Stomach (tissue), 19 donors: ENCODE measurements at places on chromosomes 16 and 17.
A peak's percentile ranks its signal among the peaks of the same experiment; 100 is the strongest.

DNA sequence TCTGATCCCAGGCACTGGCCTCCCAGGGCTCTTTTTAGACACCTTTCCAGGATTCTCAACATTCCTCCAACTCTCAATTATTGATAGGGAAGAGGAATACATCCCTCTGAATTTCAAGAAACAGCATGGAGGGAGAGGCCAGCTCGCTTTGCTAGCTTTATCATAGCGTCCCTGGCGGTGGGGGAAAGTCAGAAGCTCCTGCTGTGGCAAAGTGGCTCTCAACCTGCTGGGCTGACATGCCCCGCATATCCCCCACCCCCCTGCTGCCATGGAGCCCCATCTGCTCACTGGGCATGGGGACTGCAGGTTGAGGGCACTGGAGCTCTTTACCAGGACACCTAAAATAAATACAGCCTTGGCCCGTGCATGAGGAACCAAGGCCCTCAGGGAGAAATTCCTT, 140.3 kb downstream of the SLC39A11 start:
- no peak for DNase-seq

DNA sequence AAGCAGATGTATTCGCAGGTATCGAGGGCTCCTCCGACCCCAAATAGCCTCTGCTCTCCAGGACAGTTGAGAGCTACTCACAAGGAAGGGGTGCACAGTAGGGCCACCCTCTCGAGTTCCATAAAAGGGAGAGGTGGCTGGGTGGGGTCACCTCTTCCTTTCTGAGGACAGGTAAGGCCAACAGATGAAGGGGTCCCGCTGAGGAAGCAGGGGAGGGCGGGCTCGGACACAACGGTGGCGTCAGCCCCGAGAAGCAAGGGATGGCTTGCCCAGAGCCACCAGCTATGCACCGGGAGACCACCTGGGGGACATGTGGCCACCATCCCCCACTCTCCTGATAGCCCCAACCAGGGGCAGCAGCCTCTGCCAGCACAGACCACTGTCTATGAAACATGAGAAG, 15.1 kb upstream of the CYTH1 start:
- no peak for DNase-seq

DNA sequence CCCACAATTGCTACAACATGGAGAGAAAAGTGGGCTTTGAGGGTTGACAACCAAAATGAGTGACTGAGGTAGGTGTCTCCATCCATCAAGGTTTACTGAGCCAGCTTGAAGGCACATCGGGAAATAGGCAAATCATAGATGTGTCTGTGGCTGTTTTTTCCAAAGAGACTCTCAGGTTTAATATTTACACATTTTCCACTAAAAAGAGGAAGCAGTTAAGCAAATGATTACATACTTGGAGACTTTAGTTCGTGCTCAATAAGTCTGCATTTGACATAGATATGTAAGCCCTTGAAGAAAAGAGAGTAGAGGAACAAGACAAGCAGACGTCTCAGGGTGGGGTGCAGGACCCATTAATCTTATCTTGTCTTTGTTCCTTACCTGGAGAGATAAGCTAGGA, 148.9 kb upstream of the COX10 start:
- no peak for DNase-seq

DNA sequence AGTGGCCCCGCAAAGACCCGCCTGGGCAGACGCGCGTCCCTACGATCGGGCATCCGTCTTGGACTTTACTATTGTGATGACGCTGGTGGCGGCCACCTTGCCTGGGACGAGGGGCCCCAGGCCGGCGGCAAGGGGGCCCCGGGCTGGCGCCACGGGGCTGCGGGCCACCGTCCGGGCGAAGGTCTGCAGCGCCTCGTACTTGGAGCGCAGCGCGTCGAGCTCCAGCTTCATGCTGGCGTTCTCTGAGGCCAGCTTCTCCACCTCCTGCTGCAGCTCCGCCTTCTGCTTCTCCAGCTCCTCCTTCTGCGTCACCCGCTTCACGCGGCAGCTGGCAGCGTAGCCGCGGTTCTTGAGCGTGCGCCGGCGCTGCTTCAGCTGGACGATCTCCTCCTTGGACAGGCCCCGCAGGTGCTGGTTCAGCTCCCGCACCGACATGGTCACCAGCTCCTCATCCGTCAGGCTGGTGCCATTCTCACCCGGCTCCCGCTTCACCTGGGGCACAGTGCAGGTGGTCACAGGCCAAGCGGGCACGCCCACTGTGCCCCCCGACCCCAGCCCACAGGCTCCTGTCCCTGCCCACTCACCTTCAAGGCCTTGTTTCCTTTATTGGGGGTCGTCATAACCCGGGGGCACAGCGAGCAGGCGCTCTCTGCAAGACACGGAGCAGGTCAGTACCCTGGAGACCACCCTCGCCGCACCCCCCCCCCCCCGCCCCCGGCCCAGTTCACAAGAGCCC, 4.8 kb upstream of the SIRT7 start:
- no peak for DNase-seq

DNA sequence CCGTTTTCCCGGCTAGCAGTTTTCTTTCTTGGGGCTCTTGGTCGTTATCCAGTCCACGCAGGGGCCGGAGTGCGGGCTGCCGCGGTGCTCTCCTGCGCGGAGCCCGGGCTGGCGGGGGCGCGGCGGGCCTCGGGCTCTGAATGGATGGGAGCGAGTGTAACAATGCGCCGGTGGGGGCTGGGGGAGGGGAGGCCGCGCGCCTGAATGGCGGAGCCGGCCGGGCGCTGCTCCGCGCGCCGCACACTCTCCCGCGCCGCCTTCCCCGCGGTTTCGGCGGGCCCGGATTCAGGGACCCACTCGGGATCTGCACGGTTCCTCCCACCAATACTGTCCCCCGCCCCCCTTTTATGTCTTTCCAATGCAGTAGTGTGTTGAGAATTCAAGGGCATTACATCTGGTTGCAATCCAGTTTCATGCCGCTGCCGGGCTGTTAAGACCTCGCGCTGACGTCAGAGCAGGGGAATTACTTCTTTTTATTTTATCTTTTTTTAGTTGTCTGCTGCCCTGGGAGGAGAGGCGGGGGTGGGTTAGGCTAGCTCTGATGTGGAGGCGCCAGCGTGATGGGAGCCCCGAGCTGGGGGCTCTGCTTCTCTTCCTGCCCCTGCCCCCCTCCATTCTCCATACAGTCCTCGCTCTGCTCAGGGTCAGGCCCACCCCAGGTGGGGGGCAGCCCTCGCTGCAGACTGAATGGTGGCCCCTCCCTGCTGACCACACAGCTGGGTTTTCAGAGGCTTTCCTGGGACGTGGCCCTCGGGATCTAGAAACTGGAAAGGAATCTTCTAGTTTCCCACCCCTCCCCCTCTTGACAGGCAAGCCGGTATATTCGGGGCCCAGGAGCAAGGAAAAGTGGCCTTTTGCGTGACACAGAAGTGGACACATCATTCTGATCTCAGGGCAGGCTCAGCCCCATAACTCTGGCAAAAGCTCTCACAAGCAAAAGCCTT, 1.8 kb downstream of the RAI1 start:
- peak; percentile 91 for DNase-seq

DNA sequence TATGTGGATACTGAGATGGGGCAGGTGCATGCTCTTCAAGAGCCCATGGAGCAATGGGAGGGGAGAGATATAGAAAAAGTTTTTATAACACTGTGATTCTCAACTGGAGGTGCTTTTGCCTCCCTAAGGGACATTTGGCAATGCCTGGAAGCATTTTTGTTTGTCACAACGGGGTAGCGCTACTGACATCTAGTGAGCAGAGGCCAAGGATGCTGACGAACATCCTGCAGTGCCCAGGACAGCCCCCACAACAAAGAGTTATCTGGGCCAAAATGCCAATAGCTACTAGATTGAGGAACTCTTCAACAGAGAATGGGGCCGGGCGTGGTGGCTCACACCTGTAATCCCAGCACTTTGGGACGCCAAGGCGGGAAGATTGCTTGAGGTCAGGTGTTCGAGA, 67.2 kb upstream of the CLEC3A start:
- DNase-seq: no peak

GRCh38 chr16:25189305-25189704, 27.4 kb upstream of the AQP8 start:
- DNase-seq: no peak

GRCh38 chr17:80084773-80085172, 16.6 kb upstream of the GAA start:
- DNase-seq: no peak

GRCh38 chr17:56594320-56595107, 1.0 kb downstream of the NOG start:
- DNase-seq: no peak

DNA sequence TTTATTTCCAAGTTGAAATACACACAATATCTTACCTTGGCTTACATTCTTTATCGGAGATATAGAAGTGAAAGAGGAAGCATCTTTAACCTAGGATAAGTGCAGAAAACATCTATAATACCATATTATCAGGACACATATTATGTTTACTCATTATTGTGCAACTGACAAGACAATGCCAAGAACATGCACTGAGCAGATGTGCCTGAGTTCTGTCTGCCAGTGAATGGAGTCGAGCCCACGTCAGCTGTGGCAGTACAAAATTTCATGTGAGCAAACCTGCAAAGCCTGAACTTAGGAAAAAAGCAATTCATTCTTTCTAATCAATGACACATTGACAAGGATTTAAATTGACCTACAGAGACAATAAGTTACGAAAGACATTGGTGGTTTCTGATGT, 154.4 kb downstream of the AXIN2 start:
- DNase-seq: no peak

DNA sequence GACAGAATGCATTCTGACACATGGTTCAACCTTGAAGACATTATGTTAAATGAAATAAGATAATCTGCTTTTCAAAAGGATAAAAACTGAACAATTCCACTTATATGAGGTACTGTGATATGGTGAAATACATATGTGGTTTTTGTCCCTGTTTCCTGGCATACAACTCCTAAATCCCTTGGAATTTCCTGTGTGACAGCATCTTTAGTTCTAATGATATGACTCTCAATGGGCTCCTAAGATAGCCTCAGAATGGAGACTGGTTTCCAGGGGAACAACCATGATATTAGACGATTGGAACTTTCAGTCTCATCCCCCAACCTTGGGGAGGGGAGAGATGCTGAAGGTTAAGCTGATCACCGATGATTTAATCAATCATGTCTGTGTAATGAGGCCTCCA, 37.7 kb upstream of the PHLPP2 start:
- no peak for DNase-seq

- no peak for DNase-seq
Measured at GRCh38 chr17:63476459-63476853, 405 bp upstream of the ACE start.

GRCh38 chr17:4648741-4649140, 7.3 kb upstream of the ALOX15 start:
- no peak for DNase-seq

GRCh38 chr16:73537921-73538320, 490.0 kb upstream of the ZFHX3 start:
- no peak for DNase-seq

- peak; percentile 42 for DNase-seq
Measured at GRCh38 chr16:65658349-65658748, 536.5 kb upstream of the CDH11 start.

DNA sequence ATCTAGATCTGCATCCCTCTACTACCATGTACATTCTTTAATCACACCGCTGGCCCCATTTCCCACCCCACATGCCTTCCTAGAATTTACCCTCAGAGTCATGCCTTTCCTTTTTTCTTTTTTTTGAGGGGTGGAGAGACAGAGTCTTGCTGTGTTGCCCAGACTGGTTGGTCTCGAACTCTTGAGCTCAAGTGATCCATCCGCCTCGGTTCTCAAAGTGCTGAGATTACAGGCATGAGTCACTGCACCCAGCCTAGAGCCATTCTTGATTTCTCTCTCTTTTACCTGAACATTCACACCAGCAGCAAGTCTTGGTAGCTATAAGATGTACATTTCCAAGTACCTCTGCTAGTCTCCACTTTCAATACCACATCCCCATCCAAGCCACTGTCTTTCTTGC, 2.1 kb downstream of the PAGR1 start:
- no peak for DNase-seq

DNA sequence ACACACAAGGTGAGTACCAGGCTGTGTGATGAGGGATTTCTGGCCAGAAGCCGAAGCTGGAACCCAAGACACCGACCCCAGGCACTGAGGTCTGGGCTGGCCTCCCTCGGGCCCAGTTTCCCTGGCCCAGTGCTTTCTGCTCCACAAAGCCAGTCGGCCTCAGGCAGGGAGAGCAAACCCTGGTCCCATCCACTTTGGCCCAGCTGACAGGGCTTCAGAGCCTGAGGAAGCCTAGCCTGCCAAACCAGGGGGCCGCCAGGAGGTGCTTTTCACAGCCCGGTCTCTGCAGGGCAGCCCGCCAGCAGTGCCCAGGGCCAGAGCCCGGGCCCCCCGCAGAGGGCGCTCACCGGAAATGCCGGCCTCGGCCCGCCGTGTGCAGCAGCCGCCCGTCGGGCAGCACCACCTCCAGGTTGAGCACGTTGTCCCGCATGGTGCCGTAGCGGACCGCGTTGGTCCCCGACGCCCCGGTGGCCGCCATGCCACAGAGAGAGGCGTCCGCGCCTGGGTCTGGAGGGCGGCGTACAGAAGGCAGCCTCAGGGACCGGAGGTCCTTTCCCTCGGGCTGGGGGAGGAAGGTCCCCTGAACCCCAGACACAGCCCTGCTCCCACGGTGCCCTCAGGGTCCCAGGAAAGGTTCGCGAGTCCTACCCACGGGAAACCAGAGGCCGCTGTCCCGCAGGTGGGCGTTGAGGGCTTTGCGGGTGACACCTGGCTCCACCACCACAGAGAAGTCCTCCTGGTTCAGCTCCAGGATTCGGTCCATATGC, 2.2 kb downstream of the LDHD start:
- no peak for DNase-seq

- peak; percentile 87 for DNase-seq
Measured at GRCh38 chr17:68600931-68601564, at the start of gene FAM20A. FAM20A (minus strand) TSS chr17:68601367; CDS start chr17:68600666, 701 bp downstream.

GRCh38 chr17:78130437-78131101, at the start of gene TMC8:
TMC8 (plus strand) TSS chr17:78130771; CDS start chr17:78131589, 818 bp downstream.
- DNase-seq: peak; percentile 76

- DNase-seq: peak; percentile 80
Measured at GRCh38 chr16:81521141-81521626, 76.6 kb downstream of the CMIP start.

GRCh38 chr17:1787301-1787902, 25.5 kb downstream of the SERPINF1 start:
- DNase-seq: peak; percentile 51
